ENCODE measurements at places on chromosomes 5 and 9.
A peak's percentile ranks its signal among the peaks of the same experiment; 100 is the strongest.

DNA sequence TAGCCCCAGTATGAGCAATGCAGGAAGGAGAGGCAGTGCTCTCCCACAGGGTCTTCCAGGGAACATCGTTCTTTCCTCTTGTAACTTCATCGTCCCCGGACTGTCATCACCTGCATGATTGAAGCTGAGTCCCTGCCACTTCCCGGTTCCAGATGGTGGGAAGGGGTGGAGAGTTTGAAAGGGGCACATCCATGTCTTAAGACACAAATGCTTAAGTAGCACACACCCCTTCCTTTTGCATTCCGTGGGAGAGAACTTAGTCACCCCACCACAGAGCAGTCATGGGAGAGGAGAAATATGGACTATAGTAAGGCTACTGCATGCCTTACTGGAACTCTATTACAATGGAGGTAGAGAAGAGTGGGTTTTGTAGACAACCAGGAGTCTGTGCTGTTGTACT is 165.3 kb upstream of the GAS1 start:
- DNase-seq, result peak; percentile 60

- no peak for DNase-seq
Measured at GRCh38 chr9:3099646-3100045, 255.8 kb upstream of the PUM3 start.

- DNase-seq, result no peak
Measured at GRCh38 chr5:43639566-43639965, 36.6 kb downstream of the NNT start.

DNA sequence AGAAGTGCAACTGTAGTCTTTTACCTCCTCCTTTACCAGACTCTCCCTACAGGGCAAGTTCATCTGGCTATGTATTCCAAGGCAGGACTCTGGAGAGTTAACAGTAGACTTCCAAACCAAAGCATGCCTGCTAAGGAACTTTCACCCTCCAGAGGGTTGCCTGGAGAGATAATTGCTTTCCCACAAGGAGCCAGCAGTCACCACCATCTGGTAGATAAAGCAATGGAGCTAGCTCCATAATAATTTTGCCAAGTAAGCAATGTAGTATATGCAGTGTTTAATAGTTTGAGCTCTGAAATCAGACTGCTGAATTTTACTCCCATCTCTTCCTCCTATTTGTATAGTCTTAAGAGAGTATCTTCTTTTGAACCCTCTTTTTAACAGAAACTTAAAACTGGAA is 566.8 kb upstream of the PTGER4 start:
- DNase-seq, result no peak

GRCh38 chr9:38035873-38036272 is 33.2 kb downstream of the SHB start:
- DNase-seq, result no peak

GRCh38 chr9:7906783-7907550 is 107.4 kb upstream of the DMAC1 start:
- no peak for DNase-seq

DNA sequence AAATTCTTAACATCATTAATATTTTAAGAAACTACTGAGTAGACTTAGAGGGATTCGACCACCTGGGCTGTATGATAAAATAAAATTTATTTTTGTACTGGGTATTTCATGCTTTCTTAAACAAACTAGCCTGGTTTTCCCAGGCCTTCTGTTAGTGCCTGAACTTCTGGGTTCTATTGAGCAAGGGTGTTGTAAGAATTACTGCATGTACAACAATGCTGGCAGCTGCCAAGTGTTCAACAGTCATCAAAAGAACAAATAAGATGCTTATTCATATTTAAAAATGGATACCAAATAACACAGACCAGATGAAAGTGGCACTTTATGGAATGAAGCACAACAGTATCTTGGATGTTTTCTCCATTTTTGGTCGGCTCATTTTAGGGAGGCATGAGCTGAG is 123.2 kb upstream of the FBXL7 start:
- no peak for DNase-seq

GRCh38 chr9:28024676-28025075 is 451.4 kb upstream of the C9orf72 start:
- DNase-seq, result no peak

DNA sequence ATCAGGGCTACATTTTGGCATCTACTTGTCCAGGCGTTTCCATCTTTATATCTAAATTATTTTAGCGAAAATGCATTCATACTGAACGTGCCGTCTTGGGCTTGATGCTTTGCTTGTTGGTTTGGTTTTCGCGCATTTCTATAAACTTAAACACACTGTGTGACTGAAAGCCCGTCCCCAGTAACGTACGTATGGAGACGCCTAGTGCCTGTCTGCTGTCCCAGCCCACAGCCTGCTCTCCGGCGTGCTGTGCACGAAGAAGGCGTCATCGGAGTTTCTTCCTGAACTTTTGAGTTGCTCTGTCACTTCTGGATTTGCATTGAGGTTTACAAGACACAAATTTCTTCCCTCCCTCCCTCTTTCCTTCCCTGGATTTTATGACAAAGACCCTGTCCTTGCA is 40.6 kb upstream of the IRX4 start:
- no peak for DNase-seq

GRCh38 chr5:143851383-143851782 is 39.4 kb downstream of the HMHB1 start:
- DNase-seq, result no peak

DNA sequence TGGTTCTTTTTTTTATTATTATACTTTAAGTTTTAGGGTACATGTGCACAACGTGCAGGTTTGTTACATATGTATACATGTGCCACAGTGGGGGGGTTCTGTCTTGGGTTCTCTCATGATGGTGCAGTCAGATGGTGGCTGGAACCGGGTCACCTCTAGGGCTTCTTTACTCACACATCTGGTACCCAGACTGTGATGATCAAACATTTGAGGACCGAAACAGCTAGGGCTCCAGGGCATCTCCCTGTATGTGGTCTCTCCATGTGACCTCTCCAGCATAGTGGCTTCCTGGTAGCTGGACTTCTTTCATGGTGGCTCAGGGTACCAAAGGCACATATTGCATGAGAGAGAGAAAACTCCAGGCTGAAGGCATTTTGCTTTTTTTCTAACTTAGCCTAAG is 9.8 kb upstream of the CRHBP start:
- DNase-seq, result no peak

GRCh38 chr9:79185866-79186265 is 385.9 kb upstream of the TLE4 start:
- DNase-seq, result no peak

DNA sequence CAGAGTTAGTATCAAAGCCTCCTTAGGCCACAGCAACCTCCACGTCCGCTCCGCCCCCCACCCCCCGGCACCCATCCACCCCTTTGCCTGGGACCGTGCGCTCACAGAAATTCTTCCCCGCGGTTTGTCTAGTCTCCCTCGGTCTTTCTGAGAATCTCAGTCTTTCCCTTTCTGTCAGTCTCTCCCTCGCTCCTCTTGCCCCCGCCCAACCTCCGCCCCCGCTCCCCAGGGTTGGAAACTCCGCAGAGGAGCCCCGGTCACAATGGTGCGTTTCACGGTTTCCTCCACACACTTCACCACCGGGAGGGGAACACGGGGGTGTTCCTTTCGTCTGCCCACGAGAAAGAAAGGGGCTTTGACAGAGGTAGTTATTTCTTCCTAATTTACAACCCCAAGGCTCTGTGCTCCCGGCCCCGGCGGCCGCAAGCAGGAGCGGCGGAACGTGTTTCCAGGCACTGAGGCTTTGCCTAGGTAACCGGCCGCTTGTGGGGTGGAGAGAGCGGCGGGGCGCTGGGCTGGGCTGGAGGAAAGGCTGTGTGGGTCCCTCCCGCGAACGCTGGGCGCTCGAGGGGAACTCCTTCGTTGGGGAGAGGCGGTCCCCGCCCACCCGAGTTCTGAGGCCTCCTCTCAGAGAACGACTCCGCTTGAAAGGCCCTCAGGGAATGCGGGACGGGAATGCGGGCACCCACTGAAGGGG is 2.1 kb downstream of the NR4A3 start:
- no peak for DNase-seq

DNA sequence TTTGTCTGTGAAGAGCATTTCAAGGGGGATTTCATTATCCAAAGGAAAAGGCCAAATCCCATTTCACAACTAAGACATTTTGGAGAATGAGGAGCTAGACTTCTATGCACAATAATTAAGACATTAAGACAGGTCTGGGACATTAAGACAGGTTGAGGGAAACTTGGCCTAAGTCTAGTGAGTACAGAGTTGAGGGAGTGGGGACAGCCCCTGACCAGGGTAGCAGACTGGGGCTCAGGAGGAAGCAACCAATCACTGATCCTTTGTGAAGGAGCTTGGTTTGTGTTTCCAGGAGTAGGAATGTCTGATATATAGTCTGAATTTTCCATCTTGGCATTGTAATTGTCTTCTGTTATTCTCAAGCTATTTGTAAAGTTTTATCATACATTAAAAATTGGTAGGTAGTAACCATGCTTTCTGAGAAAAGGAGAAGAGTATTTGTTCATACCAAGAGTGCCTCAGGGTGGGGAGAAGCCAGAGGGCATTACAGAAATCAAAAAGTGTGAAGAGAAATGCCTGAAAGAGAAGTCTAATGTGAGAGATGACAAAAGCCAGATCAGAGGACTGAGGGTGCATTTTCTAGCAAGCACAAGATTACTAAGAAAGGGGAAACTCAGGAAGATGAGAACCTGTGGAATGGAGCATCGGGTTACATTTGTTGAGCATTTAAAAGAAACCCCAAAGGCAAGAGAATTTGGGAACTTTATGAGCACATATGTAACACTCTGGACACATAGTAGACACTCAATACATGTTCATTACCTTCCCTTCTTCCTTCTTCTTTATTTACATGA is 189.3 kb upstream of the PIK3R1 start:
- DNase-seq, result no peak

DNA sequence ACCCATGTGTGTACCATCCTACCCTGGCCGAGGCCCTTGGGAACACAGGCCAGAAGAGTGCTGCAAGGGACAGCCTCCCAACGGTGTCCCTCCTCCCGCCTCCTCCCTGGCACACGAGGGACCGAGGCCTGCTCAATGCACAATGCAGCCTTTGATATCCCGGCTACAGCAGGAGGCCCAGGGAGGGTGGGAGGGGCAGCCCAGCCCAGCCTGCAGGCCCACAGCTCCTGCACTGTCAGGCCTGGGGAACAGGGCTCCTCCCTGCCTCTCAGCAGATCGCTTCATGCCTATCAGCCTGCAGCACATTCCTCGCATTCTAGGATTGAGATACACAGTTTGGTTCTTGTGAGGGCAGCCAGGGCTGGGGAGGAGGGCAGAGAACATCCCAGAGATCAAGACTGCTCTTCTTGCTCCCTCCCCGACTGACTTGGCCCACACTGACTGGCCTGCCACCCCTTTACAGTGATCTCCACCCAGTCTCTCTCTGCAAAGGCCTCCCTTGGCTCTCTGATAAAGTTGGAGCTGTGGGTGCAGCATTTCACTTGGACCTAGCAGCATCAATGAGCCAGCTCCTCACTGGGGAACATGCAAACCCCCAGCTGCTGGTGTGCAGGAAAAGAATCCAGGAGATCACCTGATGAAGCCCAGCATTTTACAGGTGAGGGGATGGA is at the start of gene SH3TC2:
TSS of gene SH3TC2 (minus strand) at position 46 of the 671 bp plus-strand sequence. CDS start at position 6, 40 bp downstream.
- DNase-seq, result peak; percentile 55

DNA sequence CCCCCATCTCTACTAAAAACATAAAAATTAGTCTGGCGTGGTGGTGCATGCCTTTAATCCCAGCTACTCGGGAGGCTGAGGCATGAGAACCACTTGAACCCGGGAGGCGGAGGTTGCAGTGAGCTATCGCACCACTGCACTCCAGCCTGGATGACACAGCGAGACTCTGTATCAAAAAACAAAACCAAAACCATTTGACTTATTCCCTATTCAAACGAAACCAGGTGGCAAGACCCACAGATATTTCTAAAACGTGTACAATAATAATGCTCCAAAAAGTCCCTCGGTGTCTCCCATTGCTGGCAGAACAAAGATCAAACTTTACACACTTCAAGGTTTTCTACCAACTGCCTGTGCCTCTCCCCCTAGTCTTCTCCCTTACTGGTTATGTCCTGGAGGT is 29.8 kb downstream of the HMGCR start:
- DNase-seq, result no peak

DNA sequence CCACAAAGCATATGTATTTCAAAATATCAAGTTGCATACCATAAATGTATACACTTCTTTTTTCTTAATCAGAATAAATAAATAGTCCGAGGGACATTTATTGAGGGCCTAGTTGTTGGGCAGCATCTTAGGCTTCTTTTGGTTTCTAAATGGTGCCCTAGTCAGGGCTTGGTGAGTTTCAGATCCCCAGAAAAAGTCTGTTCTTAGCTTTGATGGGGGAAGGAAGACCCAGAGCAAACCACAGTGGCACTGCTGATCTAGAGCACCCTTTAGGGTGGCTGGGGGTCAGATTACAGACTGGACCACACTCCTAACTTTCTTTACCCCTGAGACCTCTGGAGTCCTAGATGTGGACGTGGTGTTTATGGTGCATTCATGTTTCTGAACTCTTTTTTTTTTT is 97.8 kb downstream of the C9orf152 start:
- DNase-seq, result no peak

DNA sequence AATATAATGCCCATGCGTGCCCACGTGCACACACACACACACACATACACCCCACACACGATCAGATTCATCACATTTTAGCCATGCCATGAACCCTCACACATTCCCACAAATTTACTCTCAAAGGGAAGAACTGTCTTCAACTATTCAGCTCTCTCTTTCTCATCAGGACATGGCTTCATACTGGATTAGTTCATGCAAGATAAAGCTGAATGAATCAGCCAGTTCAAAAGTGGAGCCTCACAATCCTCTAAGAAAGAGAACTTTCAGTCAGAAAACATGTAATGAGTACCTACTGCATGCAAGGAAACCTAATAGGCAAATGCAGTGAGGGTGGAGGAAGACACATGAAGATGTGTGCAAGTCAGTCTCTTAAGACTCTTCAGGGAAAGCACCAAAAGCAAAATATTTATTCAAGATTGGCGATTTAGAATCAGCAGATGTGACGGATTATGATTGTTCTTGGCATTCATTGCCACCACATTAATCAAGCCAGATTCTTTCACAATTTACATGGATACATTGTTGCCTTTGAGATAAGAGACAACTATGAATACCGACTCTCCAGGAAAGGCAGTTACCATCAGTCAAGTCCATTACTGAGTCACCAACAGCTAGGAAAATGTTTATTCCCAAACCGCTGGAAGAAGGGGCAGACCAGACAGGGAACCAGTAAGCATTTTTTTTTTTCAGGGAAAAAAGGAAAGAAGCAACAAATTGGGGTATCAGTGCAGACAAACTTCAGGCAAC is 30.3 kb upstream of the PUM3 start:
- DNase-seq, result no peak

DNA sequence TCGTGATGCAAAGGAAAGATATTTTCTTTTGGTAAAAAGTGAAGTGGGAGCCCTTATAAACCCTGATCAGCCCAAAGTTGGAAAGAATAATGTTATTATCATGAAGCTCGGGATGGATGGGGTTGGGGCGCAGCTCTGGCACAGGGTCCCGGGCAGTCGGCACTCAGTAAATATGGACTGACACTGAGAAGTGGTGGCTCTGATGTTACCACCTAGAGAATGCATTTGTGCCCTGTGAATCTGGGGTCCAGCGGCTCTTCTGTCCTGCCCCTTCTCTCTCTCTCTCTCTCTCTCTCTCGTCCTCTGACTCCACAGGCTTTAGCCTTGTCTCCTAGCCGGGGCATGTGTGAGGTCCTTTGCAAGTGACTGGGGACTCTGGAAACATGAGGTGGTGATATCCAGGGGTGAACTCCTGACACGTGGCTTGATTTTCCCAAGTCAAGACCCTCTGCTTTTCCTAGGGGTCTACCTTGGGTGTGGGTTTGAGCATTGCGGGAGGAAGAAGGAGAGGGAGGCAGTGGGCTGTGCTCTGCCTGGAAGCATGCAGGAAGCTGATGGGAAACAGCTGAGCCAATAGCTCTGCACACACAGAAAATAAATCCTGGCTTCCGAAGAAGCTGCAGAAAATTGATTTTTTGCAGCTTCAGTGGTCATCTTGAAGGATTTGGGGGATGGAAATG is 162.7 kb downstream of the MACROH2A1 start:
- DNase-seq, result no peak
